Immature natural killer cell (primary cell): ENCODE measurements at places on chromosomes 11 and 22.

DNA sequence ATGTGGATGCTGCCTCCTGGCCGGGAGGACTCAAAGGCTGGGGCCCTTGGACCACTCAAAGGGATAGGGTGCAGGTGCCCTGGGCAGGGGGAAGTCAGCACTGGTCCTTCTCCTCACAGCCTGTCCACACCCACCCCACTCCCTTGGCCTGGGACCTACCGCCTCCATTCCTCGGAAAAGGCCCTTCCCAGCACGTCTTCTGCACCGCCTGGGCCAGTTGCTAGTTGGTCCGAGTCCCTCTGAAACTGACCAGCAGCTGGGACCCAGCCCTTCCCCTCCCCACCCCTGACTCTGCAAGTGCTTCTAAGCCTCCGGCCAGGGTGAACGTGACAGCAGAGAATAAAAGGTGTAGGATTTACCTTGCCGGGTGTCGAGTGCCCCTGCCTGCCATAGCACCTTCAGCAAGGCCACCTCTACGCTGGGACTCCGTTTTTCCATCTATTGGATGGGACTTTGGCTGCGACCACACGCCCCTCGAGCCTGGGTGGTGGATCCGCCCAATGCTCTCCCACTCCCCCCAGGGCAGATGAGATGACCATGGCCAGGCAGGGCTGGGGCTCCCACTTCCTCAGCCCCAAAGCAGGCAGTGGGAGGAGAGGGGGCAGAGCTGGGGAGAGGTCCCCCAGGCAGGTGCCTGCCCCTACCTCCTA is 37.3 kb downstream of the OSBPL5 start:
- DNase-seq, result no peak

DNA sequence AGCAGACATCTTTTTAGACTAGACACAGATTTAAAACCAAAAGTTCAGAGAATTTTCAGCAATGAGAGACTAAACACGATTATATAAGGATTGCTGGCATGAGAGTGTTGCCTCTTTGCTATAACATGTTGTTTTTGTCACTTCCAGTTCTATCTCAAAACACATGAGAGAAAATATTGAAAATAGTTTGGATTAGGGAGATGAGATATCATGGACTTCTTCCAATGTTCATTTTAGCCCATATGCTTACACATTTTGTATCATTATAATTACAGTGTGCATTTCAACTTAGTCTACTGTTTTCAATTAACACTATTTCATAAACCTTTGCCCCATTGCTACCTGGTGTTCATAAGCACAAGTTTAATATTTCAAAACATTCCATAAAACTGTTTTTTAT is 175.9 kb upstream of the PGR start:
- no peak for DNase-seq

GRCh38 chr22:36589856-36590255 is 60.9 kb upstream of the EIF3D start:
- DNase-seq, result no peak

DNA sequence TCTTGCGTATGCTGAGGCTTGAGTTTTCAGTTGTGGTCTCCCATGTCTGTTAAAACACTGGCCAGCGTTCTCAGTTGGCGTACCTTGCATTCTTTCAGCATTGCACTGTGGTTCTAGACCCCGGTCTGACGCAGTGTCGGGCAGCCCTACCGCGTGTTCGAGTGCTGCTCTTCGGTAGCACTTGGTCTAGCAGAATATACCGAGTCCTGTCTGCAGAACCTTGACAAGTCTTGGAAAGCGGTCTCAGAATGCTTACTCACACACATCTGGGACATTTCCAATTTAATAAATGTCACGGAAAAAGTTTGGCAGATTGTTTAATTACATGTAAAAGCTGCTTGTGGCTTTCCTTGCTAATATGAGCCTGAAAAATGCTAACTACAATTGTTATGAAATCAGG is 32.6 kb downstream of the PPFIA1 start:
- no peak for DNase-seq

- DNase-seq, result no peak
Measured at GRCh38 chr11:5719703-5720495, 16.3 kb upstream of the OR56B1 start.

- DNase-seq, result no peak
Measured at GRCh38 chr22:42933485-42934091, 76.5 kb upstream of the ARFGAP3 start.

DNA sequence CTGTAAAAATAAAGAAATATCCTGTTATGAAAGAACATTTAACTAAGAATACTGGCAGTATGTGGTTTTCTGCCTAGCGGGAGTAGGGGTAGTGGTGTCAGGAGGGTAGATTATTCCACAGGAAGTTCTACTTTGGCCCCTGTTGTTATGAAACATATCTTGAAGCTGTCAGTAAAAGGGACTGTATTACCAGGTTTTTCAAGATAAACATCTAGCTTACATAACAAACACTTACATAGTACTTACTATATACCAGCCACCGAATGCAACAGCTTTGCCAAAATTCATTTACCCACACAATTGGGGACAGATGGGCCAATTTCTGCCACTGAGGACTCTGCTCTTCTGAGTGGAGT is 3.7 kb downstream of the TMEM123 start:
- no peak for DNase-seq

DNA sequence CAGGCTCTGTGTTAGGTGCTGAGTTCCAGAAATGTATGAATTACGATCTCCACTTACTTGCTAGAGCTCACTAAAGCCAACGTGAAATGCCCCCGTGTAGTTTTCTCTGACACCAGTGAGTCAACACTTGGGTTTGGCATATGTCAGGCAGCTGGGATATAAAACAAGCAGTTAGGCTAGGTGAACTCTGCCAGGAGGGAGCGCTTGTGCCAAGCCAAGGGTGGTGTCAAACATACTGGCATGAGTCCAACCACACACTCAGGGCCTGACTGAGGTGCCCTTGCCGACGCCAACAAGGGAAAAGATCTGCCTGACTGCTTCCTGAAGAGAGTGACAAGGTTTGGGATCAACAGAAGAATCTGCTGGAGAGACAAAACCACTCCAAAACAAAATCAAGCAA is 167.8 kb upstream of the NARS2 start:
- no peak for DNase-seq
